ENCODE measurements at places on chromosomes 2 and 18.

DNA sequence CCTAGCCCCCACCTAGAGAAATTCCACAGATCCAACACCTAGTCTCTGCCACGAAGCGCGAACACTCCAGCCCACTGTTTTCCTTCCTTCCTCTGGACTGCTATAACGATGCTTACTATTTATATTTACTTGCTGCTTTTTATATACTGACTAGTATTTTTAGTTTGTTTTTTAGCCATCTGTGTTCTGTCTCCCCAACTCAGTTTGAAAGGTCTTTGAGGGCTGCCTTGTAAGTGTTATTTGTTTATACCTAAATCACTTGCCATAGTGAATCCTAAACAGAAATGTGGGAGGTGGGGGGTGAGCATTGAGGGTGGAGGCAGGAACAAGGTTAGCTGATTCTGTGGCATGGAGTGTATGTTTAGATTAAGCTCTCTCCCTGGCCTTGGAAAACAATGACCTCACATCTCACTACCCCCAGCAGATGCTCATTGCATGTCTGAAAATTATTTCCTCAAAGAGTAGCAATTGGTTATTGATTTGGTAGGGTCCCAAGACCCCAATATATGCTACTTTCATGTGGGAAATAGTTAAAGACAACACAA lies 1.1 kb upstream of the NCKAP5 start:
- DNase-seq = no peak

GRCh38 chr18:24985586-24985985 lies 366.4 kb downstream of the ZNF521 start:
- DNase-seq = no peak

DNA sequence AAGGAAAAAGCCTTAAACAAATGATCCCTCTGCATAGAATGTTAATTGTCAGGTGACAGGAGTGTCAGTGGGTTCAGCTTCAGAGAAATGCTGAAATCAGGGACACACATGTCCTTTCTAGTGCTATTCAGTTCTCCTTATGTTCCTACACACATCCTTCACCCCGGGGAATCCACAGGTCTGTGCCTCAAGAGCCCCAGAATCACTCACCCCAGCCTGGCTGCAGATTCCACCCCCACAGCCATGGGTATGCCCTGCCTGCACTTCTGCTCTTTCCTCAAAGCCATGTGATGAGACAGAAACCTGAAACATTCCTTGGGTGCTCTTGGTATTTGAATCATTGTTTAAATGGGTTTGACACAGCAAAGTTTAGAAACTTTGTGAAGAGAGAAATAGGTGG lies 27.4 kb upstream of the FZD7 start:
- no peak for DNase-seq

- DNase-seq = no peak
Observed at GRCh38 chr2:96577501-96577900, 40.9 kb downstream of the ARID5A start.

DNA sequence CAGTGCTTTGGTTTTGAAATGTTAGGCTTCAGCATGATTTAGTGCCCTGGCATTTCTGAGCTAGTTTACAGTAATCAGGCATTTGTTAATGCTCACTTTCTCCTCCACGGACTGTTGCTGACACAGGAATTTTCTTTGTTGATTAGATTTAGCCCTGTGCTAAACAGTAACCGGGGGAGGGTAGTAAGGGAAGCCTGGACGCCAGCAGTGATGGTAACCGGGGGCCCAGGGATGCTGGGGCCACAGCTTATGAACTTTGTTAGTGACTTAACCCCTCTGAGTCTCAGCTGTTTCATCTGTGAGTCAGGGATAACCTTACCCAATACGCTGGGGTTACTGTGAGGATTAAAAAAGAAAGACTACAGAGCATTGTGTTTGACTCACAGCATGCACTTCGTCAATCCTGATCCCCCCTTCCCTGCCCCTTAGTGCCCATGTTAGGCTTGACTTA lies 33.5 kb downstream of the KLHL29 start:
- DNase-seq = no peak

- no peak for DNase-seq
Observed at GRCh38 chr2:169705927-169706326, 11.7 kb downstream of the PHOSPHO2 start.

DNA sequence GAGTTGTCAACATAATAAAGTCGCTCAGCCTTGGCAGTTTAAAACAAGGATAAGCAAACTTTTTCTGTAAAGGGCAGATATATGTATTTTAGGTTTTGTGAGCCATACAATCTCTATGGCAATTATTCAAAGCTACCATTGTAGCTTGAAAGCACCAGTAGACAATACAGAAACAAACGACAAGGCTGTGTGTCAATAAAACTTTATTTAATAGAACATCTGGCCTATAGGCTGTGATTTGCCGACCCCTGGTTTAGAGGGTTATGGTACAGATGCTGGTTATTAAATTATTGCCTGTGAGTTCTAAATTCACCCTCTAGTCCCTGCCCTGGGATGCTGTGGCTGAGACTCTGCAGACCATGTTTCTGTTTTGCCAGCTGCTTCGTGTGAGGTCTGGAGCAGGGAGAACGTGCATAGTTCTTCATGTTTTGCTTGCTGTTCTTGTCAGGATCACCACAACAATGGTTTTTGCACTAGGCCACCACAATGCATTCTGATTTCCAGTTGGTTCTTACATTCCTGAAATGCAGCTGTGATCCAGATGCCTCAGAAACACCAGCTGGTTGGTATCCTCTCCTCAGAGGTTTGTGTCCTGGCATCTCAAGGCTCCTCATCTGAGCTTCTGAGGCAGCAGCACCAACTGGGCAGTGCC lies 46.6 kb downstream of the ICOS start:
- DNase-seq = no peak

- no peak for DNase-seq
Observed at GRCh38 chr2:134408386-134408785, 154.5 kb downstream of the MGAT5 start.

Data from stimulated activated CD8-positive, alpha-beta memory T cell treated with anti-CD3 and anti-CD28 coated beads, Interleukin-12 subunit alpha, Interleukin-12 subunit beta, amount 100 ng/mL, for 1 hour (primary cell).